ENCODE measurements at places on chromosomes 12 and 14. TPM values are rescaled to one million over a fixed set of nuclear protein-coding genes. Genes with fewer than 3 reads are reported as not detected.

The TTC7B gene
- total RNA-seq = 82.8 TPM

DNA sequence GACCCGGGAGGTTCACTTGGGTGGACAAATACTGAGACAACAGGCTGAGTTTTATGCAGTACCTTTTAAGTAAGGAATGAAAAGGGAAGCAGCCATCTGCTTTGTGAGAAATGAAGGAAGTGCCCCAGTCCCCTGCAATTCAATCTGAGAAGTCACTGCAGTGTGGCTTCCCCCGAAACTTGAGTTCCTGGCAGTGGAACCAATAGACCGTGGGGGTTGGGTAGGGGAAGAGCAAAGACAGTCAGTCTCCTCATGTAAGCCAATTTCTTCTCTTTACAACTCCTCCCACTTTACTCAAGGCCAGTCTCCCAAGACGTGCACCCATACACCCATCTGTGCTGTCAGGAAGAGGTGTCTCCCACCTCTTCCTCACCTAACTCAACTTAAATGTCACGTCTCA lies 206.5 kb downstream of the BCAT1 start:
- peak; percentile 18 for DNase-seq

- no peak for DNase-seq
These were observed 120.2 kb downstream of the DAAM1 start for GRCh38 chr14:59308673-59309072.

DNA sequence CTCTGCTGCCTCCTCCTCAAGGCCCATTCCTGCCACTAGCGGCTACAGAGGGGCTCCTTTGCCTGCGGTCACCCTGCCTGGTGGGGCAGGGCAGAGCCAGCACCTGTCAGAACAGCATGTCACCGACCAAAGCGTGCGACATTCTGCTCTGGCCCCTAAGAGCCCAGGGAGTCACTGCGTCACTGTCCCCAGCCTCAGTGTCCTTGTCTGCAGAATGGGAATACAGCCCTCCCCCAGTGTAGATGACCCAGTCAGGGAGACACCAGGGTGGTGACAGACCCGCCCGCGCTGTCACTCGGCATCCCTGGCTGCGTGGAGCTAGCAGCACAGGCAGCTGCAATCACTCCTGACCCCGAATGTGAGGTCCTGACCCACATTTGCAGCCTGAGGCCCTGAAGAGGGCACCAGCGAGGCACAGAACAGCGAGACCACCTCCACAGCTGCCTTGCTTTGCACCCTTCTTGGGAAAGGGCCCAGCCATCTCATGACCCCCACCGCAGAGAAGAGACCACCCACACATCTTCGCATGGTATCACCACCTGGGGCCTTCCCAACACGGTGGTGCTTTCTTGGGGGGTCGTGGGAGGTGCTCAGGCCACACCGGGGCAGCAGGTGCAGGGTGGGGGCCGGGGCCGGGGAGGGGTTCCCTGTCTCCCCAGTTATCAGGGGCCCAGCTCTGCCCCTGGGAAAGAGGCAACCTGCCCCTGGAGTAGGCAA lies 2.5 kb downstream of the AHNAK2 start:
- peak; percentile 42 for DNase-seq

DNA sequence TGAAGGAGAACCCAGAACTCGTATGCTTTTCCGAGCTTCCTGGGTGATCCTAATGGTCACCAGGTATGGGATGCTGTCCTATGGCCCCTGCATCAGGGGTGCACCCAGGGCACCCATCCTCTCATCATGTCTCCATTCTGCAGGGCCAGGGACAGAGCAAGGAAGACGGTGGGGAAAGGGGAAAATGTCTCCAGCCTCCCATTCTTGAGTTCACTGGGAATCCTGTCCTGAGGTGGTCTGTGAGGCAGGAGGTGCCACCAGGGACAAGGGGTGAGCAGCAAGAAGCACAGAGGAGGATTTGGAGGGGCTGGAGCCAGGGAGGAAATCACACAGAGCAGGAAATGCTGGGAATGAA lies 14.9 kb upstream of the SLC6A12 start:
- no peak for DNase-seq

The TOMM20L gene
- total RNA-seq = not detected

The BBOF1 gene
- 4.9 TPM for total RNA-seq

DNA sequence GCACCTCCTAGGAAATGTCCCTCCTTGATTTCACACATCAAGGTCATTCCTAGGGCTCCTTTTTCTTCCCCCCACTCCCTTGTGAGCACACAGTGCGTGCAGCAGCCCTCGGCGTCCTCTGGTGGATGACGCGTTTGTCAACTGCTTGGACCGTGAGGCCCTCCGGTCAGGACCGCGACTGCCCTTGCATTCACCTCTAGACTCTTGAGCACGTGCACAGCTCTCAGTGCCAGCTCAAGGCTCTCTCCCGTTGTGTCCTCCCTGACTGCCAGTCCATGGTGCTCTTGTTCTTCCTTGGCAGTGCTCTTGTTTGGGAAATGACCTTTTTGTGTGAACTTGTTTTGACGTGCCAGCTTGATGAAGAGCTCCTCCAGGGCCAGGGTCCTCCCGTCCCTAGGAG lies 67.9 kb downstream of the TSPAN9 start:
- DNase-seq = peak; percentile 66

The PLEK2 gene
- 0.82 TPM for total RNA-seq

The RNASE2 gene
- total RNA-seq = 2.3 TPM

DNA sequence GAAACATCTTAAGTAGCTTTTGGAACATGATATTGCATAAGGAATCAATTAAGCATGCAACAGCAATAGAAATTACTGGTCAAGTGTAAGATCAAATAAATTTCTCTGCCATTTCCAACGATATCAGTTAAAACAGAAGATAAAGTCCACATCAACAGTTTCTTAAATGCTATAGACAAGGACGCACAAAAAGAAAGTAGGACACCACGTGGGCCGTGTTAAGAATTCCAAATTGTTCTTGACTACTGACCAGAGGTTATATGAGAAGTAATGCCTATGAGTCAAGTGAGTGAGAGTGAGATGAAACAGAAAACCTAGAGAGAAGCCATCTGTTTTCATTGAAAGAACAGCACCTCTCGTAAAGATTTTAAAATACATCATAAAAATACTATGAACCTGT lies 318.2 kb downstream of the TMEM117 start:
- DNase-seq = no peak

- DNase-seq = no peak
These were observed 36.6 kb downstream of the TC2N start for GRCh38 chr14:91830777-91831176.

DNA sequence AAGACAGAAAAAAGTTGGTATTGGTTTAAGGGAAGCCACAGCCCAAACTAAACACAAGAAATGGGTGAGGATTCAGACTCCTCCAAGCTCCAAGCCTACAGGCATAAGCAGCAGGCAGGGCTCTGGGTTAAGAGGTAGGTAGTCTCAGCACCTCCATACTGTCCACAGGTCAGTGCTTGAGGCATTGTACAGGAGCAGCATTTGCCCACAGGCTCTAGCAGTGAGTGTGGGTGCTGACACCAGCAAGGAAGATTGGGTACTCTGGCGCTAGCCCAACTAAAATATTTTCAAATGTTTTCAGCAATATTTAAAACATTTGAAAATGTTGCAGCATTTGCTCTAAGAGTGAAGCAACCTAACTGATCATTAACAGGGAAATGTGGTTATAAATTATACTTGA lies 33.1 kb downstream of the FERMT2 start:
- no peak for DNase-seq

DNA sequence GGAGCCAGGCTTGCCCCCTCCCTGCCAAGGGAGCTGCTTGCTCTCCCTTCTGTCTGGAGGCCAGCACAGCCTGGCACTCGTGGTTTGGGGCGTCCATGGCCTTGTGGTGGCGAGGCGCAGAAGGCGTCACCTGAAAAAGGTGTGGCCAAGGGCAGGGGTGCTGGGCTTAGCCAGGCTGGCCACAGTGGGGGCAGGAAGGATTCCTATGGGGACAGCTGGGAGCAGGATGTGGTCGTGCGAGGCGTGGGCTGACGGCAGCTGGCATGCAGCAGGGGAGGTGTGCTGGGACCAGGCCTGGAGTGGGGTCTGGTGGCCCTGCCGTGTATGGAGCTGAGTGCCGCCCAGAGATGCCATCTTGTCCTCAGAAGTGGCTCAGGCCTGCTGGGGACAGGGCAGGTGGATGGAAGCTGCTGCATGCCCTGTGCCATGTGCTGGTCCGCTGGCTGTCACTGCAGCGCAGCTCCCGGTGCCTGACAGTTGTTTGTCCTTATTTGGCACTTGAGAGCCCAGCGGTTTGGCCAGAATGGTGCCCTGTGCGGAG lies 30.0 kb downstream of the SH2B3 start:
- DNase-seq = no peak

DNA sequence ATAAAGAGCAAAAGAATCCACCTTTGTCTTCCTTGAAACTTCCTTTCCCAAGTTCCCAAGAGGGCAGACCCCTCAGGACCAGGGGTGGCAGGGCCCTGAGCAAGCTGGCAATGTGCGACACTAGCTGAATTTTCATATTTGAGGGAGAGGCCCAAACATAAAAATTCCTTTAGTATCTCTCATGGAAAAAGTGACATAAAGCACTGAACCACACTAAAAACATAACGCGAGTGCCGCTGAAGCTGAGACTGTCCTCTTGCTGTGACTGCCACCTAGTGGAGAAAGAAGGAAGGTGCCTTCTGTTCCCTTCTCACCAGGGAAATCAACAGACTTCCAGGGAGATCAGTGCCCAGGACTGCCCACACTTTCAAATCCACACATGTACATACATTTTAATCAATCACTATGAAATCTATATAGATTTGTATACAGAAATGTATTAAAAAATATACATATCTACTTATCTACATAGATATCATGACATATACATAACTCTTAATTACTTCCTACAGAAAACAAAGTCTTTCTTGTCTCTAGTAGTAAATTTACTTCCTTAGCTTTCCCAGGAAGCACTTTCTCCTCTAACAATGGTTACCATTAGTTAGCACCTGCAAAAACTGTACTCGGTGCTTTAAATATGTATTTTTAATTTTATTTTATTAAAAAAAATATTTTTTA lies 53.8 kb downstream of the SSH1 start:
- DNase-seq = peak; percentile 80

The RAP1B gene
- 68.6 TPM for total RNA-seq

All from right cardiac atrium (tissue), 5 donors.